ENCODE measurements at places on chromosomes 12 and 14.

GRCh38 chr14:59777006-59777579, 93.5 kb downstream of the RTN1 start:
- no peak for DNase-seq

DNA sequence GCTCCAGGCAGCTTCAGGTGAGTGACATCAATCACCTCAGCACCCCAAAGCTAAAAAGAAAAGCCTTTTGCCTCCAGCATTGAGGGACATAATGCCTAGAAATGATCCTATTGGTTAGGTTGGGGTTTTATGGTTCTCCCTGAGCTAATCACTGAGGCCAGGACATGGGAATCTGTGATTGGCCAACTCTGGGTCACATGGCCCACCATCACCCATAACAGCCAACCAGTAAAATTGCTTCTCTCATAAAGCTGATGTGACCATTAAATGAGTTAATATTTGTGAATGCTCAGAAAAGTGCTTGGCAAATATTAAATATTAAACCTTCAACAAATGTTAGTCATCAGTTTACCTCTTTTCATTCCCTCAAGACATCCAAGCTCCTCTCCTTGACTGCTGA, 60.2 kb downstream of the TBX3 start:
- no peak for DNase-seq

DNA sequence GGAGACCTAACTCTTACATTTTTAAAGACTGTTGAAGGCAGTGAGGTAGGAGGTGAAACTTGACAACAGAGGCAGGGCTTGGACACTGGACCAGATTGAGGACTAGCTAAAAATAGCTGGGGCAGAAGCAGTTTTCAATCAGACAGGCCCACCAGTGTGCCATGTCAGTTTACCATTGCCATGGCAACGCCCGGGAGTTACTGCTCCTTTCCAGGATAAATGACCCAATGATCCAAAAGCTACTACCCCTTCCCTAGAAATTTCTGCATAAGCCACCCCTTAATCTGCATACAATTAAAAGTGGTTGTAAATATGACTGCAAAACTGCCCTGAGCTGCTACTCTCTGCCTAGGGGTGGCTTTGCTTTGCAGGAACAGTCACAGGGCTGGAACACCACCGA, 53.2 kb upstream of the PKP2 start:
- no peak for DNase-seq

- peak; percentile 85 for DNase-seq
Observed at GRCh38 chr14:99982537-99983250, 82.5 kb upstream of the EVL start.

DNA sequence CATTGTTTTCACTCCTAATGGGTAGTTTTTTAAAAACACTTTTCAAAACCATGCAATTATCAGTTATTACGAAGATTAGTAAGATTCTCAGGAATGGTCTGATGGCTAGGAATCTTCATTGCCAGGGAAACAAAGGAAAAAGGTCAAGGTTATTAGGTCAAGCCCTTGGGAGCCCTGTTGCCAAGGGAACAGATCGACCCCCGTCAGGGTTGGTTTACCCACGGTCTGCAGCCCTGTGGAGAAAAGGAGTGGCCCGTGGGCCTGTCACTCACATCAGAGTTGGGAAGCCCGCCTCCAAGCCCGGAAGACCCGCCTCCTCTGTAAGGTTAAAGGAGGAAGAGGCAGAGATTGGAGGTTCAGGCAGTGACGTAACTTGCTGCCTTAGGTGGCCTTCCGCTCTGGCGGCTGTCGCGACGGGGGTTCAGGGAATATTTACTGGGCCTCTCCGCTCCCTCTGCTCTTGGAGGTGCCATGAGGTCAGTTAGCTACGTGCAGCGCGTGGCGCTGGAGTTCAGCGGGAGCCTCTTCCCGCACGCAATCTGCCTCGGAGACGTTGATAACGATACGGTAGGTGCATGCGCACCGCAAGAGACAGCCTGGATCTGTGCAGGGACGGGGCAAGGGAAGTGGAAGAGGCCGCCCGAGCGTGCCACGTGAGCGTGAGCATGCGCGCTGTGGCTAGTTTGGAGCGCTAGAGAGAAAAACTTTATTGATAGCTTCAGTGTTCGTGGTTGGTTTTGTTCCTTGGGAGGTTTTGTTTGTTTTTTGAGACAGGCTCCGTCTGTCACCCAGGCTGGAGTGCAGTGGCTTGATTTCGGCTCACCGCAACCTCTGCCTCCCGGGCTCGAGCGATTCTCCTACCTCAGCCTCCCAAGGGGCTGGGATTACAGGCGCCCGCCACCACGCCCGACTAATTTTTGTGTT, at the start of gene ITFG2:
ITFG2 (plus strand) TSS at position 379 of the 924 bp plus-strand sequence; CDS start at position 472, 93 bp downstream.
- DNase-seq: peak; percentile 98

- DNase-seq: no peak
Observed at GRCh38 chr12:59357811-59358210, 238.0 kb upstream of the SLC16A7 start.

All from activated effector memory CD4-positive, alpha-beta T cell treated with anti-CD3 and anti-CD28 coated beads, Interleukin-2, amount 50 U/mL, for 16 hours (primary cell).